Stimulated activated CD4-positive, alpha-beta T cell treated with anti-CD3 and anti-CD28 coated beads, TNF-alpha, amount 100 ng/mL, for 1 hour (primary cell): ENCODE measurements at places on chromosomes 1 and 21.
A peak's percentile ranks its signal among the peaks of the same experiment; 100 is the strongest.

DNA sequence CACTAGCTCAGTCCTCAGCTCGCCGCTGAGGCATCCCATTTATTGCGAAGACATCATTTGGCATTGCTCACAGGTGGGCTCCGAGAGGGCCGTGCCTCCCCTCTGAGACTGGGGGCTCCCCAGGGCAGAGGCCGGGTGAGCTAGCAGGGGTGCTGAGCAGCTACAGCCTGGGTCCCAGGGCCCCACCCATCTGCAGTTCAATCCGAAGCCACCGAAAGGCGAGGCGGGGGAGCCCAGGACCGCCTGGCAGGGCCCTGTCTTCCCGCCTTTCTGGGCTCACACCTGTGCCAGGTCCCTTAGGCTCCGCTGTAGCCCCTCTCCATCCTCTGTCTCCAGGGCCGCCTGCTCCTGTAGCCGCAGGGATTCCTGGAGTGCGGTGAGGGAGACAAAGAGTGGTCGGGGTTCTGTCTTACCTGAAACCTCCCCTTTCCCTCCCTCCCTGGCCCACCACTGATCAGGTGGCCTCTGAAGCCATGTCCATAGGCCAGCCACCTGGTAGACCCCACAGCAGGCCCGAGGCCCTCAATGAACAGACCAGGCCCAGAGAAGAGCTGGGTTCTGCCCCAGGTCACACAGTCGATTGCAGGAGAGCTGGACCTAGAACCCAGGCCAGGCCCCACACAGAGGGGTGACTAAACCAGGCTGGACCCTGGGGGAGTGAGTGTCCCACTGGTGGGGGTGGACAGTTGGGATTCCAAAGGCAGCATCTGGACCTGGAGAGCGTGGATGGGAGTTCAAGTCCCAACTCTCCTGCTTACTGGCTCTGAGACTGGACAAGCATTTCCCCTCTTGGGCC lies 18.1 kb upstream of the NBPF1 start:
- DNase-seq: no peak

DNA sequence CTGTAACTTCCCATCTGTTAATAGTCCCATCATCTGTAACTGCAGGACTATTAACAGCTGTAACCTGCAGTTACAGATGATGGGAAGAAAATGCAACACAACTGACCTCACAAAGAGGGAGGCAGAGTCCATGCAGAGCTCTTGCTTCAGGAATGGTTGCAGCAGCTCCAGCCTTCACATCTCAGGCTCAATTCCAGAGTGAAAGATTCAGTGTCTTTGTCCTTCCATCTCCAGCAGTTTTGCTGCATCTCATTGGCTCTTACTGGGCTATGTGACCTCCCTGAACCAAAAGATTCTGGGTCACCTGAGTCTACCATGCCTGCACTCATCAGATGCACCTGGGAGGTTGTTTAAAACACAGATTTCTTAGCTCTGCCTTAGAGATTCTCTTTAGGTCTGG lies 686.7 kb downstream of the MATN1 start:
- DNase-seq: no peak

DNA sequence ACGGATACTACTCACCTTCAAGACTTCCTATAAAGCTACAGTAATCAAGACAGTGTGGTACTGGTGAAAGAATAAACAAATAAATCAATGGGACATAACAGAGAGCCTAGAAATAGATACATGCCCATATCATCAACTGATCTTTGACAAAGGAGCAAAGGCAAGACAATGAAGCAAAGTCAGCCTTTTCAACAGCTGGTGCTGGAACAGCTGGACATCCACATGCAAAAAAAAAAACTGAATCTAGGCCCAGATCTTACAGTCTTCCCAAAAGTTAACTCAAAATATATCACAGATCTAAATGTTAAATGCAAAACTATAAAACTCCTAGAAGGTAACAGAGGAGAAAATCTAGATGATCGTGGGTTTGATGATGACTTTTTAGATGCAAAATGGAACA lies 170.3 kb downstream of the MIS18A start:
- no peak for DNase-seq

- DNase-seq: no peak
These were observed 53.9 kb downstream of the PRDM15 start for GRCh38 chr21:41825216-41825615.

DNA sequence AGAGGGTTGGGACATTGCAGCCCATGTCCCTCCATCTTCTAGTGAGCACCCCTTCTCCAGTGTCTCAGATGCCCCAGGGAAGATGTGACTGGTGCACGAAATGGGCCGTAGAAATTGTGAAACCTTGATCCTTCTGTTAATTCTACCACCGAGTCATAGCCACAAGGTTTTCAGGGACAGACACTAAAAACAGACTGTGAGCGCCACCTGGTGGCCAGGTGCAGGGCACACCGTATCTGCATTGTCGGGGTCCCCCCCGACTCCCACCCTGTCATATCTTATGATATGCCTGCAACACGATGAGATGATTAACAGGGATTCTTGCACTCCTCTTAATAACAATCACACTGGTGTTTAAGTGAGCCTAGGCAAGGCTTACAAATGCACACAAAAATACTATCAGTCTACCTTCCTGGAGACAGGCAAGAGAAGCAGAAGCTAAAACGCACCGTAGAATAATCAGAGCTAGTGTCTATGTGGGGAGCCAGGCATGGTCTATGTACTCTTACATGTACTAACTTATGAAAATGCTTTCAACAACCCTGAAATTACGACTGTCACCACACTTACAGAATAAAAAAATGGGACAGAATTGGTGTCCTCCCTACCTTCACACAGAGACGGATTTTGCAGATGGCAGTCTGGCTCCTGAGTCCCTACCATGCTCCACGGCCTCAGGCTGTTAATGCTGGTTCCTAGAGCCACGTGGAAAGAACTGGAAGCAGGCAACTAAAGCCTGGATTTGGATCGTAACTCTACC lies 57.9 kb downstream of the FHAD1 start:
- peak; percentile 33 for DNase-seq

DNA sequence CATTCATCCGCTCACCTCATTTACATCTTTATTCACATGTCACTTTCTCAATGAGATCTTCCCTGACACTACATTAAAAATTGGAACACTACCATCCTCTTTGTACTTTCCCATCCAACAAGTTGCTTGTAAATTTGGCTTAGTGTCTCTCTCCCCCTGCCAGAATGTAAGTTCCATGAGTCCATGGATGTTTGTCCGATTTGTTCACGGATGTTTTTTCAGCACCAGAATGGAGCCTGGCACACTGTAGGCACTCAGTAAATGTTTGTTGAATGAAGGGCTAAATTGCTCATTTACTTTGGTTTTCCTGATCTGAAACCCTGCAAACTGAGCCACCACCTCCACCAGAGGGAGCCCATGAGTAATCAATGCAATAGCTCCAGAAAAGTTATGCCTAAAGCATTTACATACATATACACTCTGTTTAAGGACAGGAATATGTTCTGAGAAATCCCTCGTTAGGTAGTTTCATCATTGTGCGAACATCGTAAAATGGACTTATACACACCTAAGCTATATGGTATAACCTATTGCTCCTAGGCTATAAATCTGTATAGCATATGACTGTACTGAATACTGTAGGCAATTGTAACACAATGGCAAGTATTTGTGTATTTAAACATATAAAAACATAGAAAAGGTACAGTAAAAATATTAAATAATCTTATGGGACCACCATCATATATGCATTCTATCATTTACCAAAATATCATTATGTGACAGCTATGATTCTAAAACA lies 2.8 kb upstream of the EYA3 start:
- peak; percentile 70 for DNase-seq

GRCh38 chr21:41390043-41390639 lies 28.3 kb downstream of the MX2 start:
- no peak for DNase-seq

DNA sequence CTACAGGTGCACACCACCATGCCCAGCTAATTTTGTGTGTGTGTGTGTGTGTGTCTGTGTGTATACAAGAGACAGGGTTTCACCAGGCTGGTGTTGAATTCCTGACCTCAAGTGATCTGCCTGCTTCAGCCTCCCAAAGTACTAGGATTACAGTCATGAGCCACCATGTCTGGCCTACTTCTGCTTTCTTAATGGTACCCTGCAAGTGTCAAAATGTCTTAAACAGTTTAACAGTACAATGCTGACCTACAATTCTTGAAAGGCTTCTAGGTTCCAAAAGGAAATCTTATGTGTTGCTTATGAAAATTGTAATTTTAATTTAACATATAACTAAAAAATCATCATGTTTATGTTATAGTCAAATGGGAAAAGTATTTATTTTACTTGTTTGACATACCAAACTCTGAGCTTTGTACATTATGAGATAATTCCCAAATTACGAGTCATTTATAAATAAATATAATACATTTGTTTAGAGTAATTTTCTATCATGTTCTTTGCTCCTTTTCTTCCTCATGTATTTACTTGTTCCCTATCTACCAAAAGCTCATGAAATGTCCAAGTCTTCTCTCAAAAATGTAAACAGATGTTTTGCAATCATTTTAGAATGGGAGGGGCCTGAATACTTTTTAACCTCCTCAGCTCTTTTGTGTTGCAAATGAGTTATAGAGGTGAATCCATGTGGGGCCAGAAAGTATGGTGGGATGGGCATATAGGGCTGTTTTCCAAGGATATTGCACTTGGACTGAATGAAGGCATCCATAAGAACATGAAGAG lies 8.4 kb upstream of the VCAM1 start:
- DNase-seq: no peak

- no peak for DNase-seq
These were observed 7.5 kb upstream of the FOXO6 start for GRCh38 chr1:41353744-41354143.

- DNase-seq: no peak
These were observed at the start of gene KRTAP12-2 for GRCh38 chr21:44666401-44667320. Gene KRTAP12-2, minus strand, starts transcription at chr21:44666927. Its CDS starts 41 bp downstream, at chr21:44666886.

DNA sequence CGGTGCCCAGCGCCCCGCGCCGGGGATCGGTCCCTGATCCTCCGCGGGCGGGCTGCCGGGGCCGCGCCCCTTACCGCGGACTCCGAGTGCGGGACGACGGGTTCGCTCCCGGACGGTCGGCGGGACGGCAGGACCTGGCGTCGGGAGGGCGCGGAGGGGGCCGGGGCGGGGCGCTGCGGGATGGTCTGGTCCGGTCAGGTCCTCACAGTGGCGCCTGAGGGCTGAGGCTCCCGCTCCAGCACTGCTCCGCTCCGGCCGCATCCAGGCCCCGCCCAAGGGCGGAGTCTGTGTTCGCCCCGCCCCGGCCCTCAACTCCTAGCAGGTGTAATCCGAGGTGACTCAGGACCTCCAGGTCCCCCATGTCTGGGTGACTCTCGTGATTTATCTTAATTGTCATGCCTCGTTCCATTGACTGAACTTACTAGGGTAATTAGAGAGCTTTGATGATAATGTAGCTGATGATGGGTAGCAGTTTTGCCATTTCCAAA lies at the start of gene RAB3B:
TSS of gene RAB3B (minus strand) at position 223 of the 488 bp plus-strand sequence. CDS start 13,583 bp downstream, outside the sequence.
- DNase-seq: peak; percentile 35

DNA sequence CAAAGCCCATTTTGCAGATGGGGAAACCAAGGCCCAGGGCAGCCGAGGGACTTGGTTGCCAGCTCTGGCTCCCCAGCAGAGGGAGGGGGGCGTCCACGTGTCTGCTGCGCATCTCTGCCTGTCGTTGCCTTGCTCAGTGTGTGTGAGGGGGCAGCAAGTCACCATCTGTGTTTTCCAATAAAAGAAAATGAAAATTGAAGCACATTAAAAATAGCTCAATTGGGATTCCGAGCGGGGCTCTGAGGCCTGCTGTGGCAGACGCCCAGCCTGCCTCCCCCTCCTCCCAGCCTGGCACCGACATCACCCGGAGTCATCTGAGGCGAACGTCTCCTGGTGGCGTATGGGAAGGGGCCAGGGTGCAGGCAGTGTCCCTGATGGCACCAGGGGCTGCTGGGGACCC lies 51.2 kb downstream of the EPHB2 start:
- no peak for DNase-seq

DNA sequence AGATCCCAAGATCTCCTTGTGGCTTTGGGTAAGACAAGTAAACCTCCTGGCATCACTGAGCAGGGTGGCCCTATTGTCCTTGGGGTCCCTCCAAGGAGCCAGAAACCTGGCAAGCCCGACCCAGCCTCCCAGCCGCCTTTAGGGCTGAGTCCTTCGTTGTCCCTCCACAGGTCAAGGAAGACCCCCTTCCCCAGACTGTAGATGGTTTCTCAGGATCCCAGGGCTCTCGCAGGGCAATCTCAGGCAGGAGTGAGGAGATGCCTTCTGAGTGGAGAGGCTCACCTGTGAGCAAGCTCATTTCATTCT lies 71.6 kb upstream of the CSF3R start:
- no peak for DNase-seq

GRCh38 chr1:2952371-2952770 lies 68.9 kb upstream of the ACTRT2 start:
- no peak for DNase-seq

DNA sequence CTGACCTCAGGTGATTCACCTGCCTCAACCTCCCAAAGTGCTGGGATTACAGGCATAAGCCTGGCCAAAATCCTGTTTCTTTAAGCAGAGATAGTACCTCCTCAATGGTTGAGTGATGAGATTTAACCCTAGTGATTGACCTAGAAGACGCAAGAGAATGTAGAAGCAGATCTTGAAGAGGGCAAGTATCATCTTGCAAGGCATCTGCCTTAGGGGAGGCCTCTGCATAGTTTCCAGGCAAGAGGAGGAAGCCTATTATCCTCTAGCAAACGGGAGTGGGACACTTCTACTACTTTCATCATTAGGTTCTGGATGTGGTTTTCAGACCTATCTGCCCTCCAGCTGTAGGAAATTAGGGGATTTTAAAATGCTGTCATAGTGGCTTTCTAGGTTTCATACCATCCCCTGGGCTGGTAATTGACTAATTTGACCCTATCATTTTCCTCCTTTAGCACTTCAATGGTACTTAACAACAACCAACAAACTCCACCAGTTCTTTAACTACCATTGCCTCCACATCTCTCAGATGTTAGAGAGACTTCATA lies 10.0 kb upstream of the TRIM62 start:
- DNase-seq: no peak
